ENCODE measurements at places on chromosomes 3 and 15.

GRCh38 chr3:196227121-196227561, 10.8 kb downstream of the SLC51A start:
- no peak for DNase-seq

DNA sequence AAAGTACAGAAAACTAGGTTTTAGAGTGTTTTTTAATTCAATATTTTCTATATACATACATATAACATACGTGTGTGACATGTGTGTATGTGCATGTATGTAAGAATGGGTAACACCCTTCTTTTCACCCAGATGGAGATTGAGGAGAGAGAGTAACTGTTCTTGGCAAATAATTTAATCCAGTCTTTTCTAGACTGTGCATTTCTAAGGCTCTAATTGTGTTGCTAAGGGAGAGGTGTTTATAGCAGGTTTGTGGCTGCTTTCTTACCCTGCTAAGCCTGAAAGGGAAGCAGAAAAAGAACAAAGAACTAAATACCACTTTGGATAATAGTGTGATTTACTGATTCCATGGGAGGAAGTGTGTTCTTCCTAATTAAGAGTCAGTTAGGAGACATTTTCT, 46.0 kb upstream of the ALDH1L1 start:
- DNase-seq = no peak

DNA sequence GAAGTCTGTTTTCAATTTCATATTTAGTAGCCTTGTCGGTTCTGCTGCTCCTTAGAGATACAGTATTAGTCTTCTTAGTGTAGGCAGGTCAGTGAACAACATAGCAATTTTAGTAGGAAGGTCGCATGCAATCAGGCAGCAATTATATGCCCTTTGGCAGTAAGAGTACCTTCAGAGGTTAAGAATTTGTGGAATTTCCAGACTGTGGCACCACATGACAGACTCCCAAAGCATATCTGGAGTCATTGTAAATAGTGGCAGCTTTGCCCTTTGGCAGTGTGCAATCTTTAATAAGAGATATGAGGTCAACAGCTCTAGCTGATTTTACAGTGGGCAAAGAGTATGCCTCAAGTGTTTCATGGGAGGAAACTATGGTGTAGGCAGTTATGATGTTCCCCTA, 1532.5 kb upstream of the CADM2 start:
- no peak for DNase-seq

DNA sequence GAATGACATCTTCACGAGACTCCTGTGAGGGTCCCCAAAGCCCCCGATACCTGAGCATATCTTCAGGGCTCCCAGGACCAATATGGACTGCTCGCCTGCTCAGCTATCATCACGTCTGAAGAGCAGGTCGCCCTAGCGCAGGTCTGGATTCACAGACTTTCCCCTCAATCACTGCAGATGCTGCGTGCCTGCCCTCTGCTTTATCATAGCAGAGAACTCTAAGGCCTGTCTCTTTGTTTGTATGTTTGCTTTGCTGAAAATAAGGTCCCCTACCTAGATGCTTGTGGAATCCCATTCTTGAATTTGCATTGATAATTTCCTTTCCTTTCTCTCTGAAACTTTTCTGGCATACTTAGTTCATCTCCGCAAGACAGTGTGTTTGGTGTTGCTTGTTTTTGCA, 140.3 kb upstream of the NSMCE3 start:
- DNase-seq = no peak

- no peak for DNase-seq
Measured at GRCh38 chr15:26890988-26891387, 24.1 kb downstream of the GABRA5 start.

- no peak for DNase-seq
Measured at GRCh38 chr3:13655061-13655913, 106.4 kb downstream of the FBLN2 start.

- DNase-seq = no peak
Measured at GRCh38 chr15:43210172-43210745, 10.6 kb downstream of the EPB42 start.

GRCh38 chr3:62241279-62241678, 132.1 kb downstream of the FEZF2 start:
- DNase-seq = no peak

DNA sequence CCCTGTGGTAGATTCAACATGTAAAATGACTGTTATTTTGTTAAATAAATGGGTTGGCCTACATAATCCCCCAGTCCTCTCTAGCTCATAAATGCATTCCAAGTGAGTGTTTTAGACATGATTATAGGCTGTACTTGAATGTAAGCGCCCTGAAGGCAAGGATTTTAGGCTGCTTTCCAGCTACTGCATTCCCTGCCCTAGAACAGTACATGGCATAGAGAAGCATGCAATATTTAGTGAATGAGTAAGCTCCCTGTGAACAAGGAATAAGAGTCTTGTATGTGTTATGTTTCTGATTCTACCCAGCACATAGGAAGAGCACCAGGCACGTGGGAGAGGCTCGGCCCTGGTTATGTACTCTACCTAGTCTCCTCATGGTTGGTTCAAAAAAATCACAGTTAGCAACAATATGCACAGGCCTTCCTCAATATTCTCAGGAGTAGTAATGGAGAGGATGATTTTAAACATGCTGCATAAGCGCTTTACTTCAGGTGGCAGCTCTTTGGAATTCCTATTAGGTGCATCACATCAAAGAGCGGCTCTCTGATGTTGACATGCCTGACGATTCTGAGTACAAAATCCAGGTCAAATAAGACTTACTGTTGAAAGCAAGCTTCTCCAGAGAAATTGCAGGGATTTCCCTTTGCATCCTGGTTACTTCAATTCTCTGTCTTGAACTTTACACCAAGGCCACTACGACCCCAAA, 456.6 kb downstream of the MAGI1 start:
- DNase-seq = no peak

- DNase-seq = no peak
Measured at GRCh38 chr15:21261965-21262850, 178.1 kb downstream of the POTEB3 start.

DNA sequence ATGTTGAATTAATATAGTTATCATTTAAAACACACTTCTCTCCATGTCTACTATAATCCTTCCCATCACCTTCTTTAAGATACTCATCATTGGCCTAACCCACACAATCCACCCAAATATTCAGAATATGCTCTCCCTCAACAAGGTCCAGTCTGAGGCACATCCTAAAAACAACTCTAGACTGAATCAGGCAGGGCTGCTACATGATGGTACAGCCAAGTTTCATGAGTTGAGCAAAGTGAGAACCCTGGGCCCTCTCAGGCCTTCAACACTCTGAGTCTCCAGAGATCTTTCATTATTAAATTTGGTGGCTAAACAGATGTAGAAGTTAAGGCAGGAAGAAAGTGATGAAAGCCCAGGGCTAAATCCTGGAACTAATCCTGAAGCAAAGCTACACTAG, 16.2 kb downstream of the ZNF148 start:
- no peak for DNase-seq

DNA sequence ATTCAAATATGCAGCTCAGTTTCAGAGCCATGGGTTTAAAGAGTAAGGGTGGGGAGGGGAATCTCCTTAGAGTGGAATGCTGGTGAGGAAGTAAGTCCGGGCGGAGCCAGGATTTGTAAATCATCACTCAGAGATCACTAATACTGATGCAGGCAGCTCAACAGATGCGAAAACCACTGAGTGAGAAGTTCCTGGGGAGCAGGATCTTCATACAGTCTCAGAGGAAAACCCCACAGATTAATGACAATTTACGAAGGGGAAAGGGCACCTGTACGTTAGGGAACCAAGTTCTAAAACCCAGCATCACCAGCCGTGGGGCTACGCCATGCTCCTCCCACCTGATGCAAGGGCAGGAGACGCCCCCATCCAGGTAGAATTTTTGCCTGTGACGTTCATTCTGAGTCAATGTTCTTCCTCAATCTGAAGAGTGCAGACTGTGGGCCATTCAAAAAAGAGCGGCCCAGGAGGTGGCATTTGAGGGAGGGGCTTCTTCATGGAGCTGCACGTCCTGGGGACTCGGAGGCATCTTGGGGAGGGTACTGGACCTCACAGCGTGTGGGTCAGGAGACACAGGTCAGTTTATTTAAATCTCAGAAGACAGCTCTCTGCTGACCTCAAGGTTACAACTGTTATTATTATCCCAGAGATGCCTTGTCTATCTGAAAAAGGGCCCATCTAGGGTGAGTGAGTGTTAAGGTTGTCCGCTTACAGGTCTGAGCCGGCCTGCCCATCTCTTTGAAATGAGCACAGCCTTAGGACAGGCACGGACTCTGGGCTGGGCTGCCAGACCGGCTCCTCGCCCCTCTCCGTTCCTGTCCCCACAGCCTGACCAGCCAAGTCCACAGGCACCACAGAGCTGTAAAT, 228.0 kb downstream of the XXYLT1 start:
- no peak for DNase-seq

DNA sequence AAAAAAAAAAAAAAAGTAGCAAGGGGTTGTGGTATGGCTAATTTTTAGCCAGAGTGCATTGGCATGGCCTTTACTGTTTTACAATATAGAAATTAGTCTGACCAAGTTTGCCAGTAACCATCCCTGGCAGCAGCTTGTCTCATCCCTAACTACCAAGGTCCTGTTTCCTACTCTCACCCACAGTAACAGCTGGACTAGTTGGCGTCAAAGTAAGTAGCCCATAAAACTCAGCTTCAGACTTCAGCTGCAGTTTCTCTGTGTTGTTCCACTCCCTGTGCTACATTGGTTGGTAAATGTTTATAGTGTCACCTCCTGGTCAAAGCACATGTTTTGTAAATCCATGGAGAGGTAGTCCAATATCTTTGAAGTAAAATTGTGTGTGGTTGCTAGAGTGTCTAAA, 691.3 kb downstream of the ZPLD1 start:
- DNase-seq = no peak

- DNase-seq = no peak
Measured at GRCh38 chr3:149226776-149227175, 5.1 kb upstream of the CP start.

- DNase-seq = no peak
Measured at GRCh38 chr15:38263996-38264395, 11.4 kb downstream of the SPRED1 start.

GRCh38 chr3:25297667-25298585, 130.1 kb upstream of the RARB start:
- DNase-seq = no peak

DNA sequence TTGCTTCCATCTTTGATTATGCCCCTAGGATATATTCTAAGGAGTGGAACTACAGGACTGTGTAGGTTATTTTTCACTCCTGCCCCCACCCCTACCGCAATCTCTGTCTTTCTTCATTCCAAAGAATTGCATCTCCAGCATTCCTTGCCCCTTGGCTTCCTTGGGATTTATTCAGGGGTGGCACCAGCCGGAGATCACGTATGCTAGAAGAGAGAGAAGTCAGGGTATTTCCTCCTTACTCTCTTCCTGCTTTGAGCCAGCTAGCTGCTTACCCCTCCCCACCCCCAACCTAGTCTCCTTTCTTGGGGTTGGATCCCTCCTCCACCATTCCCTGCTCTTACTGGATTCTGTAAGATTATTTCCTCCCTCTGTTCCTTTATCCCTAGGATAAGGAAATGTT, 35.0 kb upstream of the DENND4A start:
- no peak for DNase-seq

- DNase-seq = no peak
Measured at GRCh38 chr15:89003865-89004725, 84.2 kb upstream of the ABHD2 start.

GRCh38 chr3:25548836-25549235, 115.9 kb downstream of the TOP2B start:
- no peak for DNase-seq

- no peak for DNase-seq
Measured at GRCh38 chr3:106018929-106019550, 150.2 kb upstream of the CBLB start.

GRCh38 chr3:161142486-161142885, 37.3 kb upstream of the B3GALNT1 start:
- DNase-seq = no peak

DNA sequence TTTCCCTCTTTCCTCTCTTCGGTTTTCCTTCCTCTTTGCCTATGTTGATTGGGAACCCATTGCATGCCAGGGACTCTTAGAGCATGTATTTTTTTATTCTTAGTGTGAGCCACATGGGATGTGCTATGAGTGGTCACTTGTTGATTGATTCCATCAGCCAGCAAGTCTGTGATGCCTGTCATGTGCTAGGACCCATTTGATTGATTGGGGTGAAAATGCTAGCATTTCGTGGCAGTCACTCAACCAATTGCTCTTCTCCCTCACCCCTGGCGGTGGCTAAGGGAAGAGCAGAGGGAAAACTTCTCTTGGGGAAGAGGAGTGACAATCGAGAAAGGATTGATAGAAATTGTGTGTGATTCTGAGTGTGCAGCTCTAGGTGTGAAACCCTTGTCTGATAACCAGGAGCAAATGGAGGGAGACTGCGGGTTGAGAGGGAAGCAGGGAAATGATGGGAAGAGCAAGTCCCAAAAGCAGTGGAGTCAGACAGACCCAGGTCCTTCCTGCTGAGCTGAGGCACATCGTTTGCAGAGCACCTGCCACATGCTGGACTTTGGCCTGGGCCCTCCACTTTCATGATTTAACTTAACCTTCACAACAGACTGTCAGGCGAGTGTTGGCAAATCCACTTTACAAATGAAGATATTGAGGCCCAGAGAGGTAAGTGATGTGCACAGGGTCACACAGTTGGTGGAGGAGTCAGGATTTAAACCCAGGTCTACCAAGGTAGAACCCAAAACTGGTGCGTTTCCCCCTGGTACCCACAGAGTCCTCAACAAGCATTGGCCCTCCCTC, 40.0 kb downstream of the SLC6A11 start:
- no peak for DNase-seq

DNA sequence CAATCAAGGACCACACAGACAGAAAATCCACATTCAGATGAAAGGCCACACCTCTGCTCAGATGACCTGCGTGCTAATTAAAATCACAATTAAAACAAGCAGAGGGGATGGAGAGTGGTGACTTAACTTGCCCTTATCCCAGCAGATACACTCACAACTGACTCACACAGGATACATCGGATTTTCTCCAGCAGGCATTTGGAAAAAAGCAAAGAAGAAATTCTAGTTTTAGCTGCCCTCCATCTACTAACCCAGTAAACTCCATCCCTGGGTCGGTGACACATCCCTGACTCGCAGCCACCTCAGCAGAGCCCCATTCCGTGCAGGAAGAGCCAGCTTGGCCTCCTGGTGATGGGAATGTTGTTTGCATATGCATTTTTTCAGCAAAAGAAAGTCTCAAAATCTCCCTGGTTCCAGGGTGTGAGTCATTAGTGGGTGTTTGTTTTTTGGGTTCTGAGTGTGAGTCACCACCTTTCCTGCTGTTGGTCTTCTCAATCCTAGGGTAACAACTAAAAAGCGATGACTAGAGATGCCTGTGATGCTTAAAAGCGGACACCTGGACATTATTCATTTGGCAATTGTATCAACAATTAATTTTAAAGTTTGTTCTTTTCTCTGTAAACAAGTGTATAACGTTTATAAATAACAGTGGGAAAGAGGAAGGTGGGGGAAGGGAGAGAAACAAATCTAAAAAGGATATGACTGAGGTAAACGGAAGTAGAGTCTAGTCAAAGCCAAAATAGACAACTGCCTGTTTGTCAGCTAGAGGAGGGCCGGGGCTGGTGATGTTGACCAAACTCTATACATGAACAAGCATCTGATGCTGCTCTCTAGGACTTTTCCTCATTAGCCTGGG, 49.8 kb upstream of the SLC4A7 start:
- no peak for DNase-seq

DNA sequence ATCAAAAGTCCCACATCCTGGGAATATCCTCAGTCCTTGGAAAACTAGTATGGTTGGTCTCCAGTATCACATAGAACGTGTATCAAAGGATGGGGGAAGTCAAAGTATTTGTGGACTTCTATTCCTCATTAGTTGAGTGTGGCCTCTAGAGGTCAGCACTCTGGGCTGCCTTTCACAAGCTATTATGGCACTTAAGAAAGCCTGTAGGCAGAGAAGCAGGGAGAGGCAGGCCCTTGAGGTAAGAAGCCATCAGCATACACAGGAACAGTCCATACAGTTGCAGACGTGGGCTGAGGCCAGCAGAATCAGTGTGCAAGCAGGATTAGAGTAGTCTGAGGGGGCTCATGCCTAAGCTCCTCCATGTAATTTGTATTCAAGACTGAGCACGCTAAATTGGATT, 341.7 kb downstream of the CLSTN2 start:
- no peak for DNase-seq

Measured in KG1 (cell line).